NCI-H524 (cell line): ENCODE measurements at places on chromosomes 6 and 20.

GRCh38 chr20:25148181-25148981 is 47.1 kb upstream of the ENTPD6 start:
- DNase-seq: peak; percentile 34

DNA sequence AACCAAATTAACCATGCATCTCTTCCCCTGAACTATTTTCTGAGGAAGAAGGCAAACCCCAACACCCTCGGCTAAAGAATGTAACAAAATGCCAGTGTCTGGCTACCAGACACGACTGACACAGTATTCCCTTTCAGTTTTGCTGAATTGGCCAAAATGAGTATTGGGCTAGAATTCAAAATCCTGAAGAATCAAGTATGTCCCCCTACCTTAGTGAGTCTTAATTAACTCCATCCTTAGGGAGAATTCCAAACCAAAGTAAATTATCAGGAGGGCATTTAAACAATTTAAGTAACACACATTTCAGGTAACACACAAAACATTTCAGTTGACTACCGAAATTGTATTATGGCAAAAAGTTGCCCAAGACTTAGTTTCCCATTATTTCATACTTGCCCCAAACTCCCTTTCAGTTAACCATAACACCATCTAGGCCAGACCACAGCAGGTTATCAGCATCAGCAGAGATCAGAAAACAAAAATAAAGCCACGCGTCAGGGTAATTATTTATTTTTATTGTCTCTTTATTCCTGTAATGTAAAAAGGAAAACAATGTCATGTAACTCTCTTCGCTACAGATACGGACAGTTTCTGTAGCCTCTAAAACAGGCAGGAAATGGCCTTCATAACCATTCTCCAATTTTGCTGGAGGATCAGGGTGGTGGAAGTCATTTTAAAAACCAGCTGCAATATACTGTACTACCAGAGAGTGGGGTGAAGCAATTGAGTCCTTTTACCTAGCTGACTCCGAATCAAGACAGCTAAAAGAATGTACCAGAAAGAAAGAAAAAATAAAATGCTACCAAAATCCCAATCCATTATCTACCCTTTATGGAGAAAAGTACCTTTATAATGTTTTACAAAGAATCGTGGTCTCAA is 1.9 kb downstream of the SNX5 start:
- DNase-seq: peak; percentile 52

DNA sequence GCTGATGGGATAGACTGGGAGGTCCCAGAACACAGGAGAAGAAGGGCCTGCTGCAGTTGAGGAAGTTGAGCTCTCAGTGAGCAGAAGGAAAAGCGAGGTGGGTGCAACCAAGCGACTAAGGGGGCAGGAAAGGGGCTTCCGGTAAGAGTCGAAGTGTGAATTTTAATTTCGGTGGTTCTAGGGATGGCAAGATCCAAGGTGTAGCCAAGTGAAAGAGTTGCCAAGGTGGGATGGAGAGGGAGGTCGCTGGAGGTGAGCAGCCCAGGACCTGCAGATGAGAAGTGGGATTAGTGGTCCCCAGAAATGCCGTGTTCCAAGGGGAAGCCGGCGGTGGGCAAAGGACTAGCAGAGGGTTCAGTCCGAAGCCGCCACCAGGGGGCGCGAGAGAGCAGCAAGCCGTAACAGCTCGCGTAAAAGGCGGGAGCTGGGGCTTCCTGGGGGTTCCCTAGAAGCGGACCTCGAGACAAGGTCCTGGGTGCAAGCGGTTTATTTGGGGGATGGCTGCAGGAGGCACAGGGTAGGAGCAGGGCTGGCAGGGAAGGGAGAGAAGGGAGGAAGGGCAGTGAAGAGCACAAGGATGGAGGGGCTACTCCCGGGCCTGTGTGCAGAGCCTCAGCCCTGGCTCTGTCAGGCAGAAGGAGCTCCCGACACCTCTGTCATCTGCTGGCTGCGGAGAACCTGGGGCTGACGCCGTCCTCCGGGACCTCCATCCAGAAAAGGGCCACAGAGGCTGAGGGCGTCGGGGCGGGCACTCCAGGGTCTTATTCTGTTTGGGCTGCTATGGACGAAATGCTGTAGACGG is 103.6 kb downstream of the PAX1 start:
- DNase-seq: peak; percentile 15

DNA sequence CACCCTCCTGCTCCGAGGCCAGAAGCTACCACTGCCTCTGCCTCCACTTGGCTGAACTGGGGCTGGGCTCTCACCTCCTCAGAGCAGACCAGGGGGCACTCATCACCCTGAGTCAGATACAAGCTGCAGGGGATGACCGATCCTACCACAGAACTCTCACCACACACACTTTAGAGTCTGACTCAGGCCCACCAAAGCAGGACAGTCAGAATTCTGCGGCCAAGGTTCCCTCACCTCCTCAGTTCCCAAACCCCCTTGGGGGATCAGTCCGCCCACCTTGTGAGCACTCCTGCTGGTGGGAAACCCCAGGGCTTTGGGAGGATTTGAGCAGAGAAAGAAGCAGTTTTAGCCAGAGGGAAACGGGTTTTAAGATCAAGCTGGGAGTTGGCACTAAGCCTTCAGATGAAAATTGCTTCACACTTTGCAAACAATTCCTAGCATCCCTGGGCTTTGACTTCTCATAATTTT is 587.8 kb upstream of the JAG1 start:
- no peak for DNase-seq

GRCh38 chr6:56685102-56685733 is 42.5 kb upstream of the DST start:
- DNase-seq: no peak
